CD4-positive, alpha-beta T cell treated with Interferon gamma for 1 hour (primary cell): ENCODE measurements at places on chromosomes 1 and 21.

GRCh38 chr1:58888833-58889232 lies 105.0 kb upstream of the JUN start:
- no peak for DNase-seq

DNA sequence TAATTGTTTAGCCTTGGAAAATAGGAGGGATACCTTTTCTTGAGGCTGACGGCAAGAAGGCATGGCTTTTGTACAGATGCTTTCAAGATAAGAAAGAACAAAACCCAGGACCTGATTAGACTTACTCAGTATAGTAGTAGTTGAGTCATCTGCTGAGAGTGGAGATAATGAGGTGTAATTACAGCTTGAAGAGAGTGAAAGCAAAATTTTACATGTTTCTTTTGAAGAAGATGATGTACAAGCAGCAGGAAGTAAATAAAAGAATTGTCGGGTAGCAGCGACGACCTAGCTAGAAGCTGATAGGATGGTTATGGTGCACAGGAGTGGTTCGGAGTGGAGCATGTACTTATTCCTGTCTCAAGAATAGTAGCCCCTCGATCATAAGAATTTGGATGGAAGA lies 6.6 kb downstream of the ANGPTL1 start:
- DNase-seq, result no peak

DNA sequence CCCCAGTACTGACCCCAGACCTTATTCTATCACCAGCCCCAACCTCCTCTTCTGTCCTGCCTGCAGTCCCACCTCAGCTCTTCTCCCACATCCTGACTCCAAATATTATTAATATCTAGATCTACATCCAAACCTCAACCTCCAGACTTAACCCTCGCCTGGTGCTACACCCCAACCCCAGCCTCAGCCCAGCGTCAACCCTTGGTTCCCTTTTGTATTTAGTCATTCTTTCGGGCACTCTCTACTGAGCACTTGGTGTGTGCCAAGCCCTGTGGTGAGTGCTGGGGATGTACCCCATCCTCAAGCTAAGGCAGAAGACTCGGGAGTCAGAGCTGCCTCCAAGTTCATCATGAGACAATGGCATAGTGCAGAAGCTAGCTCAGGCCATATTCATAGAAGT lies 1.1 kb downstream of the SHISAL2A start:
- no peak for DNase-seq

GRCh38 chr1:192311281-192311680 lies 5.5 kb upstream of the RGS21 start:
- no peak for DNase-seq

- no peak for DNase-seq
Observed at GRCh38 chr1:64549464-64550239, 79.7 kb downstream of the CACHD1 start.
